ENCODE measurements at places on chromosomes 11 and 22.

DNA sequence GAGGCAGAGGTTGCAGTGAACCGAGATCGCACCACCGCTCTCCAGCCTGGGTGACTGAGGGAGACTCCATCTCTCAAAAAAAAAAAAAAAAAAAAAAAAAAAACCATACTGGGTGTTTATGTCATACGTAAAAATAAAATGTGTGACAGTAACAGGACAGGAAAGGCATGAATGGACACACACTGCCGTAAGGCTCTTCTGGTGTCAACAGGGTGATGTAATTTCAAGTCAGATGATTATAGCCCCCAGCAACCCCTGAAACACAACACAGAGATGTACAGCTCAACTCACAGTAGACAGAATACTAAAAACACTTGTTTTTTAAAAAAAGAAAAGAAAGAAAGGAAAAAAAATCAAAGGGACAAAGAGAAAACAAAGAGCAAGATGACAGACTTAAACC is 22.2 kb downstream of the SBF1 start:
- no peak for DNase-seq

- DNase-seq = peak; percentile 16
These were observed 442 bp downstream of the PELI3 start for GRCh38 chr11:66467034-66467659.

DNA sequence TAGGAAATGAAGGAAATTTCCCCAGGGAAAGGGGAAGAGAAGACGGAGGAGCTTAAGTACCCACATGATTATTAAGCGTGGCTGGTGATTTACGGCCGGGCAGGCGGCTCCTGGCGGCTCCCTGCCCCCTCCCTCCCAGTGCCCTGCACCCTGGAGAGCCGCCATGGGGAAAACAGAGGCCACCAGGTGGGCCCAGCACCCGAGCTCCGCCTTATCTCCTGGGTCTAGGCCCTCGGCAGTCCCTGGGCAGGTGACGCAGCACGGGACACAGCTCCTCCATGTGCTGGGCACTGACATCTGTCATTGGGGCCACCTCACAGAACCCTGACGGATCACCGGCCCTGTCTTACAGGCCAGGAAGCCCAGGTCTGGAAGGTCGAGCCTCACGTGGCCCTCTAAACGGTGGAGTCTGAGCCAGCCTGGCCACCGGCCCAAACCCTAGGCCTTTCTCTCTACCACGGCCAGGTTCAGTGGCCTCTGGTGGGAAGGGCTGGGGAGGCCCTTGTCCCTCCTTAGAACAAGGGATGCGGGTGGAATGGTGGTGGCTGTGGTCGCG is 60.2 kb upstream of the PPARA start:
- DNase-seq = no peak

DNA sequence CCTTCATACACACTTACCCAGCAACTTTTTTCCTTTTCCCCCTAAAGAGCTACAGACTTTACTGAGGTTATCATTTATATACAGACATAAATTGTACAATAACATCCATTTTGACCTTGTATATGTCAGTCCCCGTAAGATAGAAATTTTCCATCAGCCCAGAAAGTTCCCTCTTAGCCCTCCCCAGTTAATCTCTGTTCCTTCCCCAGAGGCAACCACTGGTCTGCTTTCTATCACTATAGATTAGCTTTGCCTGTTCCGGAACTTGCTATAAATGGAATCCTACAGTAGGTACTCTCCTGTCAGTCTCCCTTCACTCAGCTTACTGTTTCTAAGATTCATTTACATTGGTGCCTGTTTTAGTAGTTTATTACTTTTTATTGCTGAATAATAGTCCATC is 54.9 kb downstream of the TSPAN18 start:
- no peak for DNase-seq

DNA sequence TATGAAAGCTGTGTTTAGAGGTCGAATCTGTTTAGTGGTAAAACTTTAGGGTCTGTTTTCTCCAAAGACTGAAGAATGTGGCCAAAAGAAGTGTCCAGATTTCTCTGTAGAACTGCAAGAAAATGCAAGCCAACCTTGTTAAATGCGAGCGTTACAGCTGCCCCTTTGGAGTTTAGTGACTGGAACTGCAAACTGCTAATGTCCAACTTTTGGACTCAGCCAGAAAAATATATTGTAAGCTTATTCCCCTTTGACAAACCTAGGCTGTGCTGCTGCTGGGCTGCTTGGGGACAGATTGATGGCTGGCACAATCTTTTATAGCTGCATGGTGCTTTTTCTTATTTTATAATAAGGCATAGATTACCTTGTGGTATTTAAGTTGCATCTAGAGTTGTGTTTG is 3.9 kb downstream of the TEAD1 start:
- DNase-seq = no peak

- DNase-seq = no peak
These were observed 21.4 kb upstream of the MICAL3 start for GRCh38 chr22:18045794-18046193.

DNA sequence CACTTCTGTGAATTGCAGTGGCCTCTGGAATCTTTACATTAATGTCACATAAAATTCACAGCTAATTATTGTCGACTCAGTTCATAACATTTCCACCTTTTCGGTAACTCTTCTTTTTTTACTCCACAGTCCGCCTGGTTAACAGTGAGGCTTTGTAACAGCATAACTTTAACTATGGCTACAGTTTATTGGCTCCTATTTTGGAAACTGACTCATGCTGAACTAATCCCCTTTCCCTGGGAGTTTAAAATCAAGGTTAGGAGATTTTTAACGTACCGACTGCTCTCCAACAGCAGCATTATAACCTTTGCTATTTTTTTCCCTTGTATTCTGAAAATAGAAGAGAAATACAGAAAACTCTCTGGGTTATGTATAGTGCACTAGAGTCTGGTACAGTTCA is 3.2 kb upstream of the POGLUT3 start:
- no peak for DNase-seq

DNA sequence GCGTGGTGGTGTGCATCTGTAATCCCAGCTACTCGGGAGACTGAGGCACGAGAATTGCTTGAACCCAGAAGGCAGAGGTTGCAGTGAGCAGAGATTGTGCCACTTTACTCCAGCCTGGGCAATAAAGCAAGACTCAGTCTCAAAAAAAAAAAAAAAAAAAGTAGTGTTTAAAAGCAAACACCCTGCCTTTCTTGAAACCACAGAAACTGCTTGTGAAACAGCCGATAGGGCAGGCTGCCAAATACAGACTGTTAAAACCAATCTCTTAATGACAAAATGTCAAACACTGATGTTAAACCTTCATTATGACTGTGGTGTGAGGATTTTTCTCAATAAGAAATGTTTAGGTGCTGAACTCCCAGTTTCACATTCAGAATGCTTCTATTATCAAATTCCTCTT is 27.3 kb downstream of the MARK2 start:
- DNase-seq = no peak

DNA sequence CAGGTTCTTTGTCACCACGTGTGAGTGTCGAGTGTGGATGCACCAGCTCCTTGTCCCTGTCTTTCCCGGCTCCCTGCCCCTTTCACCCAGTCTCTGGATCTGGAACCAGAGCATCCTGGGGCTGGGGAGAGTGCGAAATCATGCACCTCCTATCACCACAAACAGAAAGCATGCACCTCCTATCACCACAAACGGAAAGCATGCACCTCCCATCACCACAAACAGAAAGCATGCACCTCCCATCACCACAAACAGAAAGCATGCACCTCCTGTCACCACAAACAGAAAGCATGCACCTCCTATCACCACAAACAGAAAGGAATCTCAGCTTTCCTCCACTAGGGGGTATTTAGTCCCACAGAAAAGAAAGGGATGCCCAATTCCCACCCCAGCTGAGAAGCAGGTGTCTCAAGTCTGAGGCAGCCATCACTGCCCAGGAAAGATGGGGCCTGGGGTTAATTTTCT is 5.9 kb upstream of the GLB1L3 start:
- DNase-seq = no peak

DNA sequence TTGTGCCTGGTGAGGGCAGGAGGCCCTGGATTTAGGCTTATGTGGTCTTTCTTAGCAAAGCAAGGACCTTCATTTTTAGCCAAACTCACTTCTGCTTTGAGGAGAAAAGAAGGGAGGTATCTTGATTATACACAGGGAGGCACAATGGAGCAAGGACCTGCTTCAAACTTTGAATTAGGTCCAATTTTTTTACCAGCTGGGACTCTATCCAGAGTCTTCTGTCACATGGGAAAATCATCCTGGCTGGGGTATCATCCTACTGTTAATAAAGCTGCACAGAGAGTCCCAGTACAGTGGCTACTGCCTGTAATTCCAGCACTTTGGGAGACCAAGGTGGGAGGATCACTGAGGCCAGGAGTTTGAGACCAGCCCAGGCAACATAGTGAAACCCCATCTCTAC is 87.8 kb downstream of the CWC15 start:
- no peak for DNase-seq

DNA sequence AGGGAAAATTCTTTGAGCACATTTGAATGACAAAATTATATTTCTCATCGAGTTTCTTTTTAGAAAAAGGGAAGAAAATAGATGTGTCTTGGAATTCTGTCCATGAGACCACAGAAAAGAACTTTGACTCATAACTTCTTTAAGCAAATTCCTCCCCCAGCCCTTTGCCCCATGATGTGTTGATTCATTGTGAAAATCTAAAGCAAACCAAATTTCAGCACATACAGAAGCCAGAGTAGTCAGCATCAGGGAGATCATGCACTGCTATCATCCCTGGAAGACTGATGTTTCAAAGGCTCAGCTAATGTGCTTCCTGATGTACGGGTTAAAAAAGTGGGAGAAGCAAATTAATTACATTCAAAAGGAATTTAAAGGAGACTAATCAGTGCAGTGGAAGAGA is 159.7 kb downstream of the FAT3 start:
- DNase-seq = no peak

GRCh38 chr22:50730941-50731661 is 6.9 kb upstream of the ACR start:
- no peak for DNase-seq

DNA sequence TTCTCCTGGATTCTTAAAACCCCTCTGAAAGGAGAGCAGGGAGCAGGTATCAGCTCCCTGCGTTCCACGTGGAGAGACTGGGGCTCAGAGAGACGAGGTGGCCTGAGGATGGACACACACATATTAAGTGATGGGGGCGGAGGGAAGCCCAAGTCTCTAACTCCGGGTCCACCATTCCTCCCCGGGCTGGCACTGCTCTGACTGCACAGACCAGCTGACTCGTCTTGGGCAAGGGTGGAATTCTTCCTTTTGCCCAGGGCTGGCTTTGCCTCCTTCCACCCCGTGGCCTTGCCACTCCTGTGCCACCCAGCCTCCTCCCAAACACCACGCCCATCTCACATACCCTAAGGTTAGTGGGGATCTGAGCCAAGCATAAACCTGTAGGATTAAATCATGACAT is 65.0 kb downstream of the BUD13 start:
- DNase-seq = no peak

Data from stimulated activated CD8-positive, alpha-beta memory T cell treated with anti-CD3 and anti-CD28 coated beads, Interleukin-15, amount 100 ng/mL, for 4 hours (primary cell).